ENCODE measurements at places on chromosomes 3 and 15.

DNA sequence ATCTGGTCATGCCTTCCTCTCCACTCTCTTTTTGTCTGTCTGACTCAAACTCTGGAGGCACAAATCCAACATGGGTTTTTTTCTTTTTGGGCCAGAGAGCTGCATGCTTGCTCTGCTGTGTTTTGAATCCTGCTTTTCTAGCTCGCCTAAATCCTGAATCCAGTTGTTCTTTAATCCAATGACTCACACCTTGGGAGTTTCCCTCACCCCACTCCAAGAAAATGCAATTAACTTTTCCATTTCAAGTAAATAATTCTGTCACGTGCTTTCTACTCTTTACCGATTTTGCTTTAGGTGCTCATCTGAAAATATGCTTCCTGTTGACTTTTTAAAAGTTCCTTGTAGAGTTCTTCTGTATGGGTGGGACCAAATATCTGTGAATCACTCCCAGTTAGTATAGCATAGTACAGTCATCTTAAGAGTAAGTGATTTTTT lies 47.6 kb downstream of the SLMAP start:
- DNase-seq = no peak

DNA sequence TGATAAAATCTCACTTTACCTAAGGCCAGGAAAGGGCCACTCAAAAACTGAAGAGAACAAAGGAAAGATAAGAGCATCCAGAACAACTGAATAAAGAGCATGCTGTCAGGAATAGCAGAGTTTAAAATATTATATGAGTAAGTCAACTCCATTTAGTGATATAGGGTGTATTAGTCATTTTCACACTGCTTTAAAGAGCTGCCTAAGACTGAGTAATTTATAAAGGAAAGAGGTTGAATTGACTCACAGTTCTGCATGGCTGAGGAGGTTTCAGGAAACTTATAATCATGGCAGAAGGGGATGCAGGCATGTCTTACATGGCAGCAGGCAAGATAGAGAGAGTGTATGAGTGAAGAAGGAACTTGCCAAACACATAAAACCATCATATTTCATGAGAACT lies 778.0 kb upstream of the NECTIN3 start:
- no peak for DNase-seq

DNA sequence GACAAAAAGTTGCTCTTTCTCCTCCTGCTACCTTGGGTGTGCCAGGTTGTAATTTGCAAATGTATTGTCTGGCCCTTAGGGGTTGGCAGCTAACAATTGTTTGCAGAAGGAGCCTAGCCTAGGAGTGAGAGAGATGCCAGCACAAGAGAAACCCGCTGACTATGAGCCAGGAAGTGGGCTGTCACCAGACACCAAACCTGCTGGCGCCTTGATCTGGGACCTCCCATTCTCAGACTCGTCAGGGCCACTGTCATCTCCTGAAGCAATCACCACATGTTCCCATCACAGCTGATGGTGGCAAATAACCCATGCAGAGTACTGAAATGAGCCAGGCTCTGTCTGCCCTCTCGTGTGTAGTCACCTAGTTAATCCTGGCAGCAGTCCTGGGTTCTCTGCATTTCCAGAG lies 406.4 kb upstream of the NPAP1 start:
- peak; percentile 77 for DNase-seq

DNA sequence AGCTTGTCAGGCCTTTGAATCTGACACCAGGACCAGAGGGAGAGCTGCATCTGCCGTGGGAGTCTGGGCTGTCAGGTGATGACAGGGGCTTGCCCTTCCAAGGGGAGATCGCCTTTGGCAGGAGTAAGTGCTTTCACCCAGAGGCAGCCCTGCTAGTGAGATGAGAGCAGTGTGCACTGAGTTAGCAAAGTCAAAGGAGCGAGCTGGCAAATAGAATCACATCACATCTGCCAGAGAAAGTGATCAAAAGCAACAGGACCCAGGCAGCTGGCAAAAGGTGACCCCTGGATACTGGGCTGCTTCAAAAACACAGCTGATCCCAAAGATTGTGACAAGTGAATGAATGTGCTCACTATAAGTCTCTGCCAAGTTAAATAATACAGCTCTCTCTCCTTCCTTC lies 36.1 kb upstream of the PYDC2 start:
- no peak for DNase-seq

DNA sequence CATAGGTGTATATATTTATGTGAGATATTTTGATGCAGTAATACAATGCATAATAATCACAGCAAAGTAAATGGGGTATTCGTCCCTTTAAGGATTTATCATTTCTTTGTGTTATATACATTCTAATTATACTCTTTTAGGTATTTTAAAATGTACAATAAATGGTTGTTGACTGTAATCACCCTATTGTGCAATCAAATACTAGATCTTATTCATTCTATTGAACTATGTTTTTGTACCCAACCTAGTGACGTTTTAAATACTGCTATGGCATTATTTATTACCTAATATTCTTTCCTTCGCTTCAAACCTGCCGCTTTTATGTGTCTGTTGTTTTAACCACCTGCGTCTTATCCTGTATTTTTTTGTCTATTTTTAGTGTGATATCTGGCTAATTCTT lies 132.4 kb downstream of the ADAMTSL3 start:
- DNase-seq = no peak

DNA sequence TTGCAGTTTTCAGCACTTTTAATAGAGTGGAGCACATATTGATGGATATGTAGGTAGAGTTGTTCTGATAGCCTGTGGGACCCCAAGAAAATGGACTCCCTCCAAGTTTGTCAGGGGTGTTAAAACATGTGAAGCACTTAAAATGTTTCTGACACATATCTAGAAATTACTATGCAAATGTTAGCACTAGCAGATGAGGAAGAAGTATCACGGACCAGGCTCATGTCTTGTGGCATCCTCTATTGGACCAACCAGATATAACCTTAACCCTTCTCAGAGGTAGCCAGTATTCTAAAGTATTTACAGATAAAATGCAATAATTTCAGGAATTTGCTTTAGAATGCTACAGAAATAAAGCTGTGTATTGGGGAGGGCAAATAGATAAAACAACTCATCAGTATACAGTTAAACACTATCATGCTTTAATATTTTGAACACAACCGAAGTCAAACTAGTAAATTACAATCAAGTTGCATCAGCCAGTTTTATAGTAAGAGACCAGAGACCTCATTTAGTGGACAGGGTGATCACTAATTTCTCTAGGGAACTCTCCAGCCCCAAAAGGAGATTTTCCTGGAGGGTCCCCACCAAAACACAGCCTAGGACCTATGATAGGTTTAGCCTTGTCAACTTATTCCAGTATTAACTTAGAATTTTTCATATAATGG lies 57.2 kb upstream of the FBN1 start:
- no peak for DNase-seq

DNA sequence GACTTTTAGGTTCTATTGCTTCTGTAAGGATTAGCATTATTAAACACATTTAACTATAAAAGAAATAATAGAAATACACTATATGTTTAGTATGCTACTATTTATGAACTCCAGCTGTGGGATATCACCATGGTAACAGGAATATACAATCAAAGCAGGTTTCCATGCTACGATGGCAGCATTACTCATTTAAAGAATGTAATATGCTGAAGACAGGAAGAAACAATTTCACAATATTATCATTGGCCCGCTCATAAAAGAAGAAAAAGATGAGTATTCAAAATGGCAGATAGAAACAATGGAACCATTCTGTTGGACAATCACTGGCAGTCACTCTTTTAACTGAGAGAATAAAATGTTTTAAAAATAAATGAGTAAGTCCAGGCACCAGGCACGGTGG lies 153.4 kb downstream of the CBLB start:
- DNase-seq = no peak

GRCh38 chr15:53129121-53129904 lies 339.2 kb upstream of the ONECUT1 start:
- no peak for DNase-seq

GRCh38 chr15:58770519-58770856 lies 614 bp upstream of the MINDY2 start:
- DNase-seq = no peak

DNA sequence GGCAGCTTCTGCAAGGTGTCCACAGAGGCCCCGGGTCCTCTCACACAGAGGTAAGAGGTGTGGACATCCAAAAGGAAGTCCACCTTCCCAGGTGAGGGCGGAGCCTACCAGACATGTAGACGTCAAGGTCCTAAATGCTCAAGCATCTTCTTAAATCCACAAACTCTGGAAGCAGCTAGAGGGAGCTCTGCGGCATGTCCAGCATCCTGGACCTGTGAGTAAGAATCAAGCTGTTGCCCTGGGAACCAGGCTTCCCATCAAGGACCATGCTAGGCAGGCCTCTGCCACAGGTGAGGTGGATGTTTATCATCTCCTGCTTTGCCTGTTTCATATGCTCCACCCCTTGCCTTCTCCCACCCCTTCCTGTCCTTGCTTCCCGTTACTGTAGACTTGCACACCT lies 368.2 kb downstream of the GABRG3 start:
- DNase-seq = peak; percentile 50

- no peak for DNase-seq
These were observed 224.3 kb upstream of the SETMAR start for GRCh38 chr3:4078903-4079302.

DNA sequence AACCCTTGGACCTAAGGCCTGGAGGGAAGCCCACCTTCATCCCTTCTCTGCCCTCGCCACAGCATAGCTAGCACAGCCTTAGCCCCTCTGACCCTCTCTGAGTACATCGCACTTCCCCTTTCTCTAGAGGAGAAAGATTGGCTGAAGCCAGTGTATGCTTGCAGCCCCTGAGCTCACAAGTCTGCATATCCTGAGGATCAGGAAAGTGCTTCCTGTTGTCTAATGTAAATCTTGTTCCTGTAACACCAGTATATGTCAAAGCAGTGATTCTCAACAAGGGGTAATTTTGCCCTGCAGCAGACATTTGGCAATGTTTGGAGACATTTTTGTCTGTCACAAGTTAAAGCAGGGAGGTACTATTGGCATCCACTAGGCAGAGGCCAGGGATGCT lies 2.2 kb upstream of the PRKCD start:
- no peak for DNase-seq

GRCh38 chr3:149332227-149332765 lies 1.1 kb downstream of the TM4SF18 start:
- DNase-seq = no peak

- DNase-seq = no peak
These were observed 4.7 kb downstream of the SLC9A9 start for GRCh38 chr3:143843587-143843986.

DNA sequence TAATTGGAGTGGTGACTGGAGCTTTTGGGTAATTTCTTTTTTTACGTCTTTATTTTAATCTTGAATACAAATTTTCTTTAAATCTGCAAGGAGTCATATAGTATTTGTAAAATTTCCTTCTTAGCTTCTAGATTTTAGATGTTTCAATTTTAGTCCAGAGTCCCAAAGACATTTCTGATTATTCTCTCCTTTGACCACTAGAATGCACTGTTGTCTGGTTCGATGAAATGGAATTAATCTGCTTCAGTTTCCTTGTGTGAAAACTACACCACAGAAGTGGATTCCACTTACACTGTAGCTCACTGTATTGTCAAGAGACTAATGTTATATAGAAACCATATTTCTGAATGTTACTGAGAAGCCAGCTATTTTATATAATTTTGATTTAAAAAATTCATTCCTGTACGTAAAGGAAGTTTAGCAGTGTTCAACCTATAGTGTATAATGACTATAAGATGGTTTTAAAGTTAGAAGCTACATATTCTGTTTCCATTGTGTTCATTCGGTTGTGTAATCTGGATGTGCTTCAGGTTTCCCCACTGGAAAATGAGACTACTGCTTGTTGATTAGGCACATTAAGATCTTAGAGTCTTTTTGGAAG lies 6.1 kb downstream of the GRAMD1C start:
- DNase-seq = peak; percentile 60

DNA sequence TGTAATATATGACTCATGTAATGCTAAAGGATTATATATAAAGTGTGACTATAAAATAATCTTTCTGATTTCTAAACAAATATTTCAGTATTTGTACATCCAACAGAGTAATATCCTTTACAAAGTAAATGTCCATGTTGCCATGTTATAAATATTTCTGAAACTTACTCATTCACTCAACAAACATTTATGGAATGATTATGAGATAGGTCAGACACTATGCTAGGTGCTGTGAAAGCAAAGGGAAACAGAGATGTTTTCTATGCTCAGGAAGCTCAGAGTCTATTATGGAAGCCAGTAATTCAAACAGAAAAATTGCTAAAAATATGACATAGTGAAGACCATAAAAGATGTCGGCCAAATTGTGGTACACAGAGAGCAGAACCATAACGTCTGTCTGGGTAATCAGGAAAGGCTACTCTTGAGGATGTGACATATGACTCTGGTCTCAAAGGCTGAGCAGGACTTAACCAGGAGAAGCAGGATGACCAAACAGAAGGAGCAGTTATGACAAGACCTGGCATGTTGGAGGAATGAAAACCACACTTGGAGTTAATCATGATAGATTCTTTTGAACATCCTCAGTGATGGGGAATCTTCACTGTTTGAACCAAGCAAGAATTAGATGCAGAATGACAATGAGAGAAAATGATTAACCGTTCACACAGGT lies 39.0 kb upstream of the MYO5C start:
- DNase-seq = peak; percentile 11

DNA sequence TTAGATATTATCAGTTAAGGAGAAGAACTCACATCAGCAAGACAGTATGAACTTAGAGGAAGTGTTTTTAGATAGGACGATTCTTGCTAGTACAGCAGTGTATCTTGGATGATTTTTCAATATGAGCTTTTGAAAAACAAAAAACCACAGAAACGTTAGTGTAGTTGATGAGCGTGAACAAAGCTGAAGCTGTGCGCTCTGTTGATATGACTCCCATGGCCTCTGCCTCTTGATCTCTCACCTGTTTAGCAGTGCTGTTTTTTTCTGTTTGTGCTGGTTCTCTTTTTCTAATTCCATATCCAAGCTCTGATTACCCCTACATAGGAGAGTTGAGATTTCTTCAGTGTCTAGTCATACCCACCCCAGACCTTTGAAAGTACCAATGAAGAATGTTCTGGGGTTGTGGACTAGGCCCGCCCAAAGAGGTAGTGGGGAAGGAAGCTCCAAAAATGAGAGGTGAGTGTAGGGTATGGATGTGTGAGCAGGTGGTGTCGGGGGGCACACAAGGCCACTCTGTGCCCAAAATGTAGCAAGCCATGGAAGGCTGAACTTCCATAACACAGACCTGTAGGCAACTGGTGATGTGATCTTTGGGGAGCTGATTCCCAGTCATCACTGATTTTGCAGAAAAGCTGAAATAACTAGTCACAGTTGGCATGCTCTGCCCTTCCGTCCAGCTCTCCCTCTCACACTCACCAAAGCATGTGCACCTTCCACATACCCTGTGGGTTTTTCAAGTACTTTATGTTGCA lies 20.0 kb upstream of the CMTM7 start:
- no peak for DNase-seq
